ENCODE measurements at places on chromosomes 11 and 22.
A peak's percentile ranks its signal among the peaks of the same experiment; 100 is the strongest.

GRCh38 chr22:49332691-49333090, 495.0 kb downstream of the BRD1 start:
- DNase-seq: no peak

GRCh38 chr11:1921574-1922141, 2.2 kb downstream of the TNNT3 start:
- peak; percentile 20 for DNase-seq

GRCh38 chr11:89536926-89537325, 45.8 kb upstream of the NOX4 start:
- no peak for DNase-seq

- no peak for DNase-seq
Observed at GRCh38 chr11:122192634-122193255, 76.7 kb upstream of the BLID start.

DNA sequence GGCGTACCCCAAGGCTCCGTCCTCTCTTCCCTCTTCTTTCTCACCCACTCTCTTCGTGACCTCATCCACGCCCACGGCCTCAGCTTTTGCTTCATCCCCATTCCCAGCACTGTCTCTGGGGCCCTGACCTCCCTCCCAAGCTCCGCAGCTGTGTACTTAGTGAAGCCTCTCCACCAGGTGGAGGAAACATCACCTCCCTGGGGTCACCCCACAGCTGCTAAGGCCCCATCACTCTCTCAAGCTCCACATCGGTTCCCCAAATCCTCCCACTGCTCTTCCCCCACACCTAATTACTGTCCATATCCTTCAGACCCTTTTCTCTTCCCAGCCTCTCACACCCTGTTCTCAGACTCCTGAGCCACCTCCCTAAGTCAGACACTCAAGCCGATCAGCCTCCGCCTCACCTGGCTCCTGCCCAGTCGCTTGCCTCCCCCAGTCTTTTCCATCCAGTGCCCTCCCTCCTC, 7.9 kb upstream of the SYT7 start:
- DNase-seq: no peak

DNA sequence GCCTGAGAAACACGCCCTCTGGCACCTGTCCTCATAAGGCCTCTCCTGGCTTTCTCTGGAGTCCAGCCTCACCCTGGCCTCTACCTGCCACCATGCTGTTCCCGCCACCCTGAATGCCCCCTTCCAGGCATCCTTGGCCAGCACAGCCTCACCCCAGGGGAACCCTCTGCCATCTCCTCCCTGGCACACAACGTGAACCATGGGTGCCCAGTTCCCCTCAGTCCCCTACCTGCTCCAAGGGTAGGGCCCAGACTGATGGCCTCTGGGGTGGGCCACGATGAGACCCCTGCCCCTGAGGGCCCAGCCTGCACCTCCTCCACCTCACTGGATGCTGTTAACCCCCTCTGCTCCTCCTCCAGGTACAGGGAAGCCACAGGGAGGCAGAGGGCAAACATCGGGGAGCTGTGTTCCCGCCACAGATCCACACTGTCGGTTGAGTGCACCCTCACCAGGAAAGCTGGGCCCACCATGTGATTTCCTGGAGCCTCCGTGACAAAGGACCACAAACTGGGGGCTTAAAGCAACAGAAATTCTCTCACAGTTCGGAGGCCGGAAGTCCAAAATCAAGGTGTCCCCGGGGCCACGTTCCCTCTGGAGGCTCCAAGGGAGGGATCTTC, 169.6 kb downstream of the BRD1 start:
- DNase-seq: no peak
